ENCODE measurements at places on chromosomes 11 and 22.

DNA sequence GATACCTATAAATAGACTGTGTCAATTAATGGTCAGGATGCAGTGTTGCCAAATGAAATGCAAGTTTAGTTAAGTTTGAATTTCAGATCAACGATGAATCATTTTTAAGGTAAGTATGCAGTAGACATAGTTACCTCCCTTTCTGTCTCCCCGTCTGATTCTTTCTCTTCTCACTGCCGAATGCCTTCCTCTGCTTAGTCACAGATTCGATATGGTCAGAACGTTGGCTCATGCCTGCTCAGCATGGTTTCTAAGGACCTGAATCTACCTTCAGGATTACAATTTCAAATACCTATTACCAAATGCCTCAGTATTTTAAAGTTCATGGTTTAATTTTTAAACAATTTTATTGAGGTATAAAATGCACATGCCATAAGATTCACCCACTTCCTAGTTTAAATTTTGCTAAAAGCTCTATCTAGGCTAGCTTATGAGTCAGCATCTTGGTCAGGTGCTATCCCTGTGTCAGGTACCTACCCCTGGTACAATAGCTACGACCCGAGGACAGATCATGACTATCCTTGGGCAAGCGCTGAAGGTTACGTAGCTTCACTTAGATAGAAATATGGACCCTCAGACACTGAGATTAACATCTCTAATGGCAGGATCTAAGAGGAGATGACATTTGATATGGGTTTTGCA, 78.2 kb upstream of the SPON1 start:
- no peak for DNase-seq

GRCh38 chr11:16434036-16434435, 77.7 kb upstream of the SOX6 start:
- no peak for DNase-seq

DNA sequence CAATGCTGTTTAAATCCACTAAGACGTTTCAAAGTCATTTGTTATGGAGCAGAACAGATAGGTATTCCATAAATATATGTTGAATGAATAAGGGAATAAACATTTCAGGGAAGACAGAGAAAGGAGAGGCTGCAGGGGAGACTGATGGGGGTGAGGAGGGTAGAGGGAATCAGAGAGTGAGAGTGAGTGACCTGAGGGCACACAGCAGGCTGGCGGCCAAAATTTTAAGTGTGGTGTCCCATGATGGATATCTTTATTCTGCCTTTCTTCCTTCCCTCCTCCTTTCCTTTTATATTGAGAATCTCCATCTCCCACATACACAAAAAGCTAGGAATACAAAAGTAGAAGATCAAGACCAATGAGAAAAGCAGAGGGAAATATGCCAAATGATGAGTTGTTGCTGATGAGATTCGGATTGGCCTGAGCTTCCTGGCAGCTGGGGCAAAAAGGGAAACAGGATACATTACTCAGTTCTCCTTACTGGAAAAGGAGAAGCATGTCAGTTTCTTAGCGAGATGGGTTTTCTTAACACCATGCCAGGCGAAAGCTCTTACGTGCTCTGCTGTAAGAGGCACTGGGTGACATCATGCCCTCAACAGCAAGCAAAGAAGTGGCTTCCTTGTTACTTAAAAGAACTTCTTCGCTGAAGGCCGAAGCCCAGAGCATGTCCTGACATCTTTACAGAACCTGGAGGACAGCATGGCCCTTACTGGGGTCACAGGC, 11.2 kb upstream of the CYTH4 start:
- peak; percentile 18 for DNase-seq

GRCh38 chr11:6576471-6577373, 26.7 kb downstream of the RRP8 start:
- no peak for DNase-seq

- DNase-seq: no peak
Observed at GRCh38 chr22:43925433-43926348, 2.1 kb downstream of the PNPLA3 start.

- DNase-seq: no peak
Observed at GRCh38 chr11:17753641-17754040, 19.1 kb downstream of the KCNC1 start.

- DNase-seq: no peak
Observed at GRCh38 chr22:42388130-42388797, 43.9 kb downstream of the NFAM1 start.

GRCh38 chr11:117780456-117780855, 16.6 kb downstream of the DSCAML1 start:
- DNase-seq: no peak

DNA sequence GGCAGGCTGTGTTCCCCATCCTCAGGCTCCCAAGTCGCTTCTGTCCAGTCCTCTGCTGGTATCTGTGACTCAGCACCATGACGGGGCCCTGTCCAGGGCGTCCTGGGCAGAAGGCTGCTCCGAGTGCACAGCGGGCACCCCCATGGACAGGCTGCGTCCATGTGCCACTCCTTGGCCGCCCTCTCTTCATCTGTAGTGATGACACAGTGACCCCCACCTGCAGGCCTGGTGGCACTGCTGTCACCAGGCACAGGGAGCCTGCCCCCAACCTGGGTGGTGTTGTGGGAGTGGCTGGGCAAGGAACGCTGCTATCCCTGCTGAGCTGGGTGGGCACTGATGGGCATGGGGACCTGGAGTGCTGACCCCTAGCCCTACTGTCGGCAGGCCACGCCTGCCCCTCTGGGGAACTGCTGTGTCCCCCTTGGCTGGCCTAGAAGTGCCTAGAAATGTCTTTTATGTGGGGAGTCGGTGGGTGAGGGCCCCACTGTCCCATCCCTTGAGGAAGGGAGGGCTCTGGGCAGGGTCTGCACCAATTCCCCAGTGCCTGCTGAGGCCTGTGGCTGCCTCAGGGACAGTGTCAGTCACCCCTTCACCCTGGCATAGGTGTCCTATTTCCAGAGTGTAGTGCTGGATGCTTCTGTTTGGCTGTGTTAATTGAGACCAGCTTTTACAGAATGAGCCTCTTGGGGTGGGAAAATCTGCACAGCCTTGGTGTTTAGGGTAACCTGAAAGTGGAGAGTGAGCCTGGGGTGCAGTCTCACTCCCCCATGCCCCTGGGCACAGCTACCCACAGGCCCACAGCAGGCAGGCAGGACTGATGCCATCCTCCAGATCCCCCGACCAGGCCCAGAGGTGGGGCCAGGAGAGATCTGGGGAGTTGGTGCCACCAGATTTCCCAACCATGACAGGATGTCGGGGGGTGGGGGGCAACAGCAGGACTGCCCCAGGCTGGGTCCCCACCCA, 34.5 kb downstream of the RTN4R start:
- DNase-seq: no peak

DNA sequence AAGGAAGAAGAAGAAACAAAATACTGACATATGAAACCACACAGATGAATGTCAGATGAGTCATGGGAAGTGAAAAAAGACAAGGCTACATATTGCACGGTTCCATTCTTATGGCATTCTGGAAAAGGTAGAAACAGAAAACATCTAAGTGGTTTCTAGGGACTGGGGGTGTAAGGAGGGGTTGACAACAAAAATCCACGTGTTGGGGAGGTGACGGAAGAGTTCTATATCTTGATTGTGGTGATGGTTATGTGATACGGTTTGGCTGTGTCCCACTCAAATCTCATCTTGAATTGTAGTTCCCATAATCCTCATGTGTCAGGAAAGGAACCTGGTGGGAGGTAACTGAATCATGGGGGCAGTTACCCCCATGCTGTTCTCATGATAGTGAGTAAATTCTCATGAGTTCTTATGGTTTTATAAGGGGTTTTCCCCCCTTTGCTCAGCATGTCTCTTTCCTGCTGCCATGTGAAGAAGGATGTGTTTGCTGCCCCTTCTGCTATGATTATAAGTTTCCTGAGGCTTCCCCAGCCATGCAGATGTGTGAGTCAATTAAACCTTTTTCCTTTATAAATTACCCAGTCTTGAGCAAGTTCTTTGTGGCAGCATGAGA, 6.4 kb upstream of the ARFGAP3 start:
- peak; percentile 72 for DNase-seq

GRCh38 chr22:40414838-40415505, 44.6 kb downstream of the SGSM3 start:
- DNase-seq: no peak

- no peak for DNase-seq
Observed at GRCh38 chr11:14449302-14449714, 50.3 kb downstream of the COPB1 start.

GRCh38 chr11:67351275-67352005, 1.9 kb downstream of the POLD4 start:
- DNase-seq: peak; percentile 35

GRCh38 chr11:37076866-37077265, 478.8 kb upstream of the RAG2 start:
- DNase-seq: no peak

GRCh38 chr11:117953024-117953671, 23.9 kb upstream of the TMPRSS13 start:
- no peak for DNase-seq

GRCh38 chr11:73402834-73403185, 26.6 kb downstream of the RELT start:
- no peak for DNase-seq

GRCh38 chr22:28198692-28199091, 279.6 kb upstream of the PITPNB start:
- DNase-seq: no peak

- no peak for DNase-seq
Observed at GRCh38 chr22:45376703-45377102, 36.7 kb downstream of the SMC1B start.

- no peak for DNase-seq
Observed at GRCh38 chr11:98965775-98966174, 55.0 kb upstream of the CNTN5 start.

DNA sequence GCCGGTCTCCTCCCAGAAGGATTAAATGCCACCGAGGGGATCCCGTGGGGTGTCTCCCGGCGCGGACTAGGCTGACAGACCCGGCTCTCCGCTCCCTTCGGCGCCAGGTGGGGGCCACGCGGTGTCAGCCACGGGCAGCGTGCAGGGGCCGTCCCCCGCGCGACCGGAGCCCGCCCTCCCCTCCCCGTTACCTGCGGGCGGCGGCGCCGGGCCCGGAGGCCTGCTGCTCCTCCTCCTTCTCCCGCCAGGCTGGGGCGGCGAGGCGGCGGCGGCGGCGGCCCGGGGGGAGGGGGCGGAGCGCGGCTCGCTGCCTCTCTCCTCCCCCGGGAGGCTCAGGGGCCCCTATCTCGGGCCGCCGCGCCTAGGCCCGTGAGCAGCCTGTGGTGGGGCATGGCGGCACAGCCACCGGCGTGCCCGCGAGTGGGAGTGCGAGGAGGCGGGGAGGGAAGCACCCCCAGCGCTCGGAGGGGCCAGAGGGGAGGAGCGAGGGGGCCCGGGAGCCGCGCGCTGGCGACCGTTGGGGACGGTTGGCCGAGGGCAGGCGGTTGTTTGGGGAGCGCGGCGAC, 450 bp downstream of the ZBTB44 start:
- DNase-seq: no peak

GRCh38 chr11:117641008-117641915, 155.8 kb downstream of the DSCAML1 start:
- no peak for DNase-seq

GRCh38 chr11:118194835-118195627, 18.6 kb upstream of the SCN2B start:
- DNase-seq: no peak

- DNase-seq: no peak
Observed at GRCh38 chr11:44943696-44944095, 7.0 kb downstream of the TP53I11 start.

DNA sequence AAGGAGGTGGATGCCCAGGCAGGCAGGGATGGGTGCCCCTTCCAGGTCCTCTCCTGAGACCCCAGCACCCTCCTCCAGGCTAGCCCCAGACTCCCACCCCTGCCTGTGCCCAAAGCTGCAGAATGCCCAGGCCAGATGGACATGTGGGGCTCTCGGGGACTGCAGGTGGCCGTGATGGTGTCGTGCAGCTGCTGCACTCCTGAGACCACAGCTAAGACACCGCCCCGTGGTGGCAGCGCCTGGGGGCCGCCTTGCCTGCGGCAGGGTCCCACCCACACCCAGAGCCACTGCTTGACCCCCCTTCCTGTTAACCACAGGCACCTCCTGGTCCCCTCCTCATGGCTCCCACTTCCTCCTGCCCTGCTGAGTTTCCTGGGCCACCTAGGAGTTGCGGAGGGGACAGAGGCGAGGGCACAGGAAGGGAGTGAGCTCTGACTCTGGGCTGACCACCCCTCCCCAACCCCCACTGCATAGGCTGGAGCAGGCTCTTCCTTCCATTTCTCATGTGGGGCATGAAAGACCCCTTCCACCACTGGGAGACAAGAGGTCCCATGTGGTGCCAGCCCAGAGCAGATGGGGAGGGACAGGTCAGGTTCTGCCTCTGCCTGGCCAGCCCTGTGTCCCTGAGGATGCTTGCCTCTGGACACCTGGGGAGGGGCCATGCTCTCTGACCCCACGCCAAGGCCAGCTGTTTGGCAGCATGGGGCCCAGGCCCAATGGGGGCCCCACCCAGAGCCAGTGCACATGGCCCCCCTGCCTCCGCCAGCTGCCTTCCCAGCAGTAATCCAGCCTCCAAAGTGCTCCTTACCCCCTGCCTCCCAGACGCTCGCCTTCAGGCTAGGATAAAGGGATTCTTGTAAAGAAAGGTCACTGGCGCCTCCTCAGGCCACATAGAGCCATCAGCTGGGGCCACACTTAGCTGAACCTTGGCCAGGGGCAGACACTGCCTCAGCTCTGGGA, 29.3 kb downstream of the OSBPL5 start:
- no peak for DNase-seq

- DNase-seq: no peak
Observed at GRCh38 chr22:49203859-49204598, 623.6 kb downstream of the BRD1 start.

- no peak for DNase-seq
Observed at GRCh38 chr11:28346721-28347120, 238.5 kb downstream of the METTL15 start.

GRCh38 chr22:35400501-35400790, 506 bp downstream of the MCM5 start:
- DNase-seq: no peak

- no peak for DNase-seq
Observed at GRCh38 chr22:31637447-31637890, 24.5 kb downstream of the PISD start.

GRCh38 chr22:48846200-48846599, 981.5 kb downstream of the BRD1 start:
- DNase-seq: no peak

DNA sequence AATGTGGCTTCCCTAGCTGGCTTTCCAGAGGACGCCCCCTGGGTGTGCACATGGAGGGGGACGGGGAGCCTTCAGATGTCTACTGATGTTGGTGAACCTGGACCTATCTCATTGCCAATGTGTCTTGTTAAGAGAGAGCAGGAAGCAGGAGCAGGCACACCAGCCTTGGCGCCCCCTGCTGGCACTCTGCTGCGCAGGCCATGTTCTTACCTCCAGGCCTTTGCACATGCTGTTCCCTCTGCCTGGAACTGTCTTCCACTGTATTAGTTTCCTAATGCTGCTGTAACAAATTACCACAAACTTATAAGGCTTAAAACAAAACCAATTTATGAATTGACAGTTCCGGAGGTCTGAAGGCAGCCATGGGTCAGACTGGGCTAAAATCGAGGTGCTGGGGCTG, 23.6 kb upstream of the MN1 start:
- DNase-seq: no peak
